Vagina (tissue), 2 donors: ENCODE measurements at places on chromosomes 13 and 19.

GRCh38 chr13:104045907-104046306 lies 979.7 kb upstream of the SLC10A2 start:
- no peak for DNase-seq

DNA sequence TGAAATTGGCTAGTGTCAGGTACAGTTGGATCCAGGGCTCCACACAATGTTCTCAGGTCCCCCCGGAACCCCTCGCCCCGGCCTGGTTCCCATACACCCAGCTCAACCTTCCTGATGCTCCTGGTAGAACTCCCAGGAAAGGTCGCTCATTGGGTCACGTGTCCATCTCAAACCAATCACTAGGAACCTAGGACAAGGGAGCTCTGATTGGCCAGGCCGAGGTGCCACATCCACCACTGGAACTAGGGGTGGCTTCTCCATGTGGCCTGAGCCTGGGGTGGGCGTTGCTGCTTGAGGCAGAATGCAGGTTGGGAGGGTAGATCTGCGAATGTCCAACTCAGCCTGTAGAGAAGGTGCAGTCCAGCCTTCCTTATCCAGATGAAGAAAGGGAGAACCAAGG lies 6.9 kb upstream of the MEF2B start:
- DNase-seq: no peak

- no peak for DNase-seq
Observed at GRCh38 chr19:53131085-53131590, 1.6 kb downstream of the ZNF415 start.

GRCh38 chr13:29227576-29227975 lies 367.9 kb downstream of the SLC7A1 start:
- no peak for DNase-seq

- DNase-seq: no peak
Observed at GRCh38 chr19:19750842-19751790, 18.2 kb upstream of the ZNF14 start.
